ENCODE measurements at places on chromosomes 4 and X.

DNA sequence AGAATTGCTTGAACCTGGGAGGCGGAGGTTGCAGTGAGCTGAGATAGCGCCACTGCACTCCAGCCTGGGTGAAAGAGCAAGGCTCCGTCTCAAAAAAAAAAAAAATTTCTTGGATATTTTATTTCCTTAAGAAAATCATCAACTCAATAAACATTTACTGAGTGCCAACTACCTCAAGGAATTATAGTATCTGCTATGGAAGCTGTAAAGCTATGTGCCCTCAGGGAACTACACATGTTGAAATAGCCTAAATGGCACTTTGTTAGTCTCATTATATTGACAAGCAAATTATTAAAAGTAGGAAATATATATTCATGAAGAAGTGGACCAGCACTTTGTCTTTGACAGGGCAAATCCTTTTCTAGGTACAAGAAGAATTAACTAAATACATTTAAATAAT is 40.8 kb downstream of the ELOVL6 start:
- DNase-seq: no peak

DNA sequence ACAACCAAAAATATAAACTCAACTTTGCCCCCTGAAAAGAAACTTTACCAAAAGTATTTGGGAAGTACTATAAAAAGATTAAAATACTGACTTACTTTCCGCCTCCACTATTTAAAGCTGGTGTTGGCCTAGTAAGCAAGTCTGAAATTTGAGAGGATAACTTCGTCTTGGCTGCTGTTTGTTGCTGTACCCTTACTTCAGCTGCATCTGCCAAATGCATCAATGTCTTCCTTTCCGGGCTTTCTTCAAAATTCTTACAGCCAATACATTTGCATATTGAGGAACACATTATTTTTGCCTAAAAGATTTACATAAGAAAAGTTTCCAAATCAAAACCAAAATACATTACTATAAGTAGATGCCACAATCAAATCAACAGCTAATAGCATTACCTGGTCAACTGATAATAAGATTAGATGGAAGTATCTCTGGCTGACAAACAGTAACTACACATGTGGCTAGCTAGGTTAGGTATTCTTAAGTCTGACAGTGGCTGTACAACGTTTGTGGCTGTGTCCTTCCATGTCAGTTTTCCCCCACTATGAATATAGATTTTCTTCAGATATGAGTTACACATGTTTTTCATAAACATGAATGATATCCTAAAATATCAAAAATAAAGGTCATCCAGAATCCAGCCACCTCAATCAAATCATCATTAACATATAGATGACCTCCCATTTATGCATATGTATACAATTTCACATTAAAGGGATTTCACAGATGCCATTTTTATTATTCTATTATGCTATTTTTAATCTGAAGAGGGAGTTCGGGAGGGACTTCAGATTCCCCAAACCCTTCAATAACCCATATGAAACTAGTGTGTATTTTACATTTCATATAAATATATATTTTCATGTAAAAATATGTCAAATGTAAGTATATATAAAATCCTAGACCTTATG is 30.6 kb downstream of the THAP9 start:
- no peak for DNase-seq

- no peak for DNase-seq
Observed at GRCh38 chr4:16165931-16166330, 60.3 kb downstream of the TAPT1 start.

GRCh38 chr4:169059306-169060211 is 49.5 kb upstream of the CBR4 start:
- DNase-seq: no peak

DNA sequence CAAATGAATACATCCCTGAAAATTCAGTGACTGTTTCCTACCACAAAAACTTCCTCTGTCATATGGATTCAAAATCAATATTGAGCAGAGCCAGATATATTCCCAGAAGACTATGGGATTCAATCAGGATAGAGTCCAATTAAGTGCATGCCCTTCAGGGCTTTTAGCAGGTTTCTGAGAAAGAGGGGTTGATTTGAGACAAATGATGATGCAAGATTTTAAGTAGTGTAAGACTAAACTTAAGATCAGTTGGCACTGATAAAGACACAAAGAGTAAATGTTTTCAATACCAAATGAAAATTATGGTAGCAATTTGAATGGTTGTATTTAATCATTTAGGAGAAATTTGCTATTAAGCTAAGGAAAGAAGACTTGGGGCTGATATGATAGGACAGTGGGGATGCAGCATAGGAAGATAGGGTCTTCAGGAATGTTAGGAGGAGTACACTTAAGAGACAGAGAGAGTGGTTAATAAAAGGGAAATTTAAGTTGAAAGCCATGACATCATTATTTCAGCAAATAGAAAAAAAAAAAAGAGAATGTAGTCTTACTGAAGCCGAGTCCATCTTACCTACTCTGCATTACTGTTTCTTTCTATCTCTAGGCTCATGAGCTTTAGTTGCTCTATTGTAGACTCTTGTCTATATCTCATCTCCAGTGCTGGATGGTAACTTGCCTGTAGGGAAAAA is 32.0 kb upstream of the XK start:
- DNase-seq: no peak

DNA sequence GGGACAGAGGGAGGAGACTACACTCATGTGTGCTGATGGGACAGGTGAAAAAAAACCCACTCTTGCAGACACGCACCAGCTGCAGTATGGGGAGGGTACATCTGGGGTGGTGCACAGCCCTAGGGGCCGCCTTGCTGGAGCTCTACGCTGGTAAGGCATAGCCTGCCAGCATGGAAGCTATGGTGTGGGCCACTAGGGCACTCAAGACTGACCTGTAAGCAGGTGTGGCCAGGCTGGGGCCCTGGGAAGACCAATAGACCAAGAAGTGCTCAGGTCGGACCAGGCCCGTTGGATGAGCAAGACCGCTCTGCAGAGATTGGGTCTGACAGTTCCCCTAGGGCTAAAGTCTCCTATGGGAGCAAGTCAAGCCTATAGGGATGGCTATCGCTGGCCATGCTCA is 314.8 kb downstream of the FAM47A start:
- no peak for DNase-seq

DNA sequence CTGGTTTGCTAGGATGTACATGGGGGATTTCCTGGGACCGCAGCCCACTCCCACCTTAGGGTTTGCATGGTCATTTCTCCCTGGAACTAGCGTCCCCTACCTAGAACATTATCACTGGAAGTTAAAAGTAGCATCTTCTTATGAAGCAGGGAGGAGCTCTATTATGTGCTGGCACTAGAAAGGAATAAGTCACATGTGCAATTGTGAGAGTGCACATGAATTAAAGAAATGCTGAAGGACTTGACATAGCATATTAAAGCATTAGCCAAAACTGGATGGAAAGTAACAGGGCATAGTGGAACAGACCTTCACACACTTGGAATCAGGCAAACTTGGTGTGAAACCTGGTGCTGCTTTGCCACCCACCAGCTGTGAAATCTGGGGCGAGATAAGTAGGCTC is 2.7 kb downstream of the EXOC1L start:
- no peak for DNase-seq

DNA sequence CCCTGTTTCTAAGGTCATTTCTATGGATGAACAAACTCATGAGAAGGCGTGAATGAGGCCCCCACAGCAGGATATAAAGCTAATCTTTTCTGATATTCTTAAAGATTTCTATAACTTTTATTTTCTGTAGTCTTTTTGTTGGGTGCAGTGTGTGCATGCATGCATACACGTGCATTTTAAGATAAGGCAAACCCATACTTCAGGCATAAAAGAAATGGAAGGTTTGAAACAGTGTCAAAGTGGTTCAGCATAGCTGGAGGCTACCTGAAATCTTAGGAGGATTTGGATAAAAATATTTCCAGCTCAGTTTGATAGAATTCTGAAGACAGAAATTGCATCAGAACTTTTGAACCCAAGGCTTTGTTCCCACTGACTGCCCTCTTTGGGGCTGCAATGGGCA is 119.7 kb downstream of the PDHA2 start:
- no peak for DNase-seq

DNA sequence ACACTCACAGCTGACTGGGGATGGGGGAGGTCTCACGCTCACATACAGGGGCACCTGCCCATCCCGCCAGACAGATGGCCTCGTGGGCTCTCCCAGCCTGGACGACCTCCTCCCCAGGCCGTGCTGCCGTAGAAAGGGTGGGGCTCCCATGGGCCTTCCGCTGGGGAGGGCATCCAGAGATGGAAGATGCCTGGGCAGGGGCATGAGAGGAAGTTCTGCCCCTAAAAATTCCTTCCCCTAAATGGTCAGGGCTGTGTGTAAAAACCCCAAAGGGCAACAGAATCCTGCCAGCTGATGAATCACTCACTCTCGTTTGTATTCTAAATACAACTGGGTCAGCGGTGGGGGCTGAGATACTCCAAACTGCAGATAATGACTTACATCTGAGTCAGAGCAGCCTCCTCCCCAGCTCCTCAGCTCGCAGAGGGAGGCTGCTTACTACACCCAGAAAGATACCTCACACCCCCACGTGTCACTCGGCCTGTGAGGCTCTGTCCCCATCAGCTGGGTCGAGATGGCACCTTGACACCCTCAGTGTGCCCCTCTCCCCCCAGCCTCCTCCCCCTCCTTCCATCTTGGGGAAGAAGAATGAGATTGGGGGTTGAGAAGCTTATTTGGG is 10.1 kb downstream of the WDR1 start:
- peak; percentile 48 for DNase-seq

- DNase-seq: no peak
Observed at GRCh38 chr4:175308236-175308635, 390.1 kb downstream of the ADAM29 start.

DNA sequence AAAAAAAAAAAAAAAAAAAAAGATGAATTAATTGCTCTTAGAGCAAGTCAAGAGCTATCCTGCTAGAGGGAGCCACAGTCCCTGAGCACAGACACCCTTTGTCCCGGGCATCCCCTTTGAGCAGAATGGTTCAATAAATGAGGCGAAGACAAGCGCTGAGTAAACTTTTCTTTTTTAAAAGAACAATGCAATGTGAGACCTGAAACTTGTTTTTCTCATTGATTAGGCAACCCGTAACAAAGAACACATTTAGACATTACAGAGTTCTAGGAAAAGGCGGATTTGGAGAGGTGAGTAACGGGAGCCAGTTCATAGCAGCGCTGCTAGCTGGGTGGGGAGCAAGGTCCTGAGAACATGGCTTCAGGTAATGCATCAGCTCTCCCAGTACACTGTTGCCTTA is 46.1 kb downstream of the GRK4 start:
- DNase-seq: no peak

GRCh38 chr4:102430461-102430910 is 70.7 kb upstream of the NFKB1 start:
- no peak for DNase-seq

DNA sequence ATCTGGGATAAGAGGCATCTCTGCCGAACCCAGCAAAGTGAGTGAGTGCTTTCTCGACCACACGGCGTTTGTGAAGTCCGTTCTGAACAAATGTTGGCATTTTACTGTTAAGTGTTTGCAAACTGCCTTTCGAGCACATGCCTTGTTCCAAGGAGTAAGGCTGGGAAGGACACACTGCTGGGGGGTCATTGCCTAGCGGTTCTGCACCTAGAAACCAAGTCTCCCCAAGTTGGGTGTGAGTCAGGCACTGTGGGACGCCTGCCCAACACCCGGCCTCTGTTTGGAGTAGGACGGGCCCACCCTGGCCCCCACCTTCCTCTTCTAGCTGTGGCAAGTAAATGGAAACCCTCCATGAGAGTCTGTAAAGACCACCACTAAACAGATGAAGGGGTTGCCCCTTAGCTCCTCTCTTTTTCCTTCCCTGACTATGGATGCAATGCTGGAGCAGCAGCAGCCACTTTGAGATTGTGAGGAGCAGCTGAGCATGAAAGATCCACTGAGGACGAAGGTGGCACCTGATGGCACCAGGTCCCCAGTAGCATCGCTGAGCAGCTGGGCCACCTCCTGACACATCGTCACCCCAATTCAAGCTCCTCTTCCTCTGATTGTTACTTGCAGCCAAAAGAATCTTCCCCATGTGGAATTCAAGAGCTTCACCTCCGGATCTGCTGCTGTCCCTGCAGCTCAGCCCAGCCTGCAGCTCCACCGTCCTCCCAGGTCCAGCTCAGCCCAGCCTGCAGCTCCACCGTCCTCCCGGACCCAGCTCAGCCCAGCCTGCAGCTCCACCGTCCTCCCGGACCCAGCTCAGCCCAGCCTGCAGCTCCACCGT is 6.3 kb downstream of the CPLX1 start:
- DNase-seq: no peak

- no peak for DNase-seq
Observed at GRCh38 chrX:292900-293897, 12.0 kb downstream of the PLCXD1 start.

GRCh38 chr4:183391204-183391603 is 53.2 kb upstream of the CDKN2AIP start:
- DNase-seq: no peak

GRCh38 chrX:19846995-19847790 is 40.2 kb downstream of the SH3KBP1 start:
- DNase-seq: no peak

GRCh38 chr4:11623726-11624037 is 195.0 kb upstream of the HS3ST1 start:
- DNase-seq: no peak

- DNase-seq: no peak
Observed at GRCh38 chrX:110327336-110327735, 9.5 kb upstream of the AMMECR1 start.

- DNase-seq: no peak
Observed at GRCh38 chr4:186719925-186720694, 3.5 kb downstream of the FAT1 start.

GRCh38 chrX:154136627-154137161 is 7.3 kb upstream of the OPN1LW start:
- peak; percentile 32 for DNase-seq

DNA sequence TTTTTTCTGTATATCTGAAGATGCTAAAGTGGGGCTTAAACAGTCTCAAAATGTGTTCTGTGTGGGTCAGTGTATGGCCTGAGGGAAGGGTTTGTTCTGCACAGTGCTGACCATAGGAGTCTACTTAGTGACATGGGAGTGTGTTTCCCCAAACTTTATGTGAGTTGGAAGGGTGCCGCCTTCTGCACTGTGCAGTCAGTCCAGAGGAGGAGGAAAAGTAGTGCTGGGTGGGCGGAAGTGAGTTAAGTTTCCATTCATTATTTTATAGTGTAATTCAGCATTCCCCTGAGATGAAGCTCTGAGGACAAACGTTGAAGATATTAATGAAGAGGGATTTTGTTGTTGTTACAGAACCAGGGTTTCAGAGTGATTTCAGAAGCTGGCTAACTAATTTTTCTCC is 2.9 kb downstream of the CHST7 start:
- DNase-seq: no peak

Measured in stimulated activated CD4-positive, alpha-beta T cell treated with anti-CD3 and anti-CD28 coated beads, TNF-alpha, amount 100 ng/mL, for 1 hour (primary cell).